ENCODE measurements at places on chromosomes 6 and 20.

DNA sequence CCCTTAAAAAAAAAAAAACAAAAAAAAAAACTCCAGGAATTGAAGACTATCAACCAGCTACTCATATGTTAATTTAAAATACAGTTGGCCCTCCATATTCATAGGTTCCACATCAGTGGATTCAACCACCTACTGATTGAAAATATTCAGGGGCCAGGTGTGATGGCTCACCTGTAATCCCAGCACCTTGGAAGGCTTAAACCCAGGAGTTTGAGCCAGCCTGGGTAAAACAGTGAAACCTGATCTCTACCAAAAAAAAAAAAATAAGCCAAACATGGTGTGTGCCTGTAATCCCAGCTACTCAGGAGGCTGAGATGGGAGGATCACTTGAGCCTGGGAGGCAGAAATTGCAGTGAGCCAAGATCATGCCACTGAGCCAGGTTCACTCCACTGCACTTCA is 72.4 kb upstream of the SMIM8 start:
- no peak for DNase-seq

GRCh38 chr6:119283979-119284545 is 65.5 kb downstream of the MAN1A1 start:
- DNase-seq, result no peak

DNA sequence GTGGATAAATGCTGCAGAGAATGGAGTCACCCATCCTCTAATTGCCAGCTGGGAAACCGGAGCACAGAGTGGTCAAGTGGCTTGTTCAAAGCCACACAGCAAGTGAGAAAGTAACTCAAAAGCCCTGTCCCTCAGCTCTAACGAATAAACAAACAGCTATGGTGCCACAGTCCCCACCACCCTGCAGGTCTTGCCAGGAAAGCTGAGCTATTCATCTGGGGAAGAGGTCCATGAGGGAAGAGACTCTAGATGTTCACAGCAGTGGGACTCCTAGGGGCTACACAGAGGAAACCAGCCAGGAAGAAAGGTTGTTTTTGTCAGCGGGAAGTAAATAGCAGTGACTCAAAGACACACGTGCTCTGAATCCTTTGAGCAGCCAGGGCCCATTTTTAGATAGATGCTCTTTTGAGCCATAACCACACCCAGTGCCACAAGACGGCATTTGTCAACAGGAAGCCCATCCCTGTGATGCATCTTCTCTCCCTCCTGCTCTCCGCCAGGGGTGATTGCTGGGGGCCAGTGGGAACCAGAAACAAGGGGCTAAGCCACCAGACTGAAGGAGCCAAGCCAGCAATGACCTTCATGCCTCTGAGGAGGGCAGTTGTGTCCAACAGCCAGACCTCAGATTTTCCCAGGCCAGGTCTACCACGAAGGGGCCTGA is 32.4 kb upstream of the TCP11 start:
- DNase-seq, result no peak

GRCh38 chr20:6029538-6029937 is 24.3 kb downstream of the LRRN4 start:
- no peak for DNase-seq

- no peak for DNase-seq
Measured at GRCh38 chr6:136412410-136412809, 122.8 kb upstream of the BCLAF1 start.

DNA sequence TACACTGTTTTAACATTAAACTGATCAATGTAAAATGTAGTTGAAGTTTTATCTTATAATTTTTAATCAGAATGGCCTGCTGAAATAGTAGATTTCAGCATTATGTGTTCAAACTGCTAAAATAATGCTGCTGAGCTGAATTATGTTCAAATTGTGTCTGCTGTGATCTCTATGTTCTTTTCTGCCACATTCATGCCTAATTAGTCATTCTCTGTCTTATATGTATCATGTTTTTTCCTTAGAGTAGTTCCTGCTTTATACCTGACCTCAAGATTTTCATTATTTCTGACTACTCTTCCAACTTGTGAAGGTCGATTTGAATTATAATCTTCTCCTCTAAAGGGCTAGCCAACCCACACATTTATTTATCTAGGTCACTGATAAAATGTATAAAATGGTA is 476.7 kb upstream of the EPHA7 start:
- no peak for DNase-seq

- no peak for DNase-seq
Measured at GRCh38 chr6:164075981-164076615, 661.6 kb downstream of the QKI start.

DNA sequence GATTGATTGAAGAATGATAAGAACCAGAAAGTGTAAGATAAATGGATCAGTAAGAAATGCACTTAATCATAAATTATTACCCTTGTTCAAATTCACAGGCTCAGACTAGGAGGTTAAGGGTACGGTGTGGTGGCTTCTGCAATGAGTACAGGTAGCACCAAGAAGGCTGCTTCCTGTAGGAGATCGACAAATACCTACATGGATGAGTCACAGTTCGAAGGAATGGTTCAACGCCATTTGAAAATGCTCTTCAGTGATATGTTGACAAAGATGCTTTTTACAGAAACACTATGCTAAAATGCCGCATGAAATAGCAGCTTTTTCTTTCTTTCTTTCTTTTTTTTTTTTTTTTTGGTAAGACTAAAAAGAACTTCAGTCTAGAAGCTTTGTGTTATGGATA is 116.2 kb downstream of the DTNBP1 start:
- DNase-seq, result no peak

GRCh38 chr6:24004062-24004461 is 122.0 kb upstream of the NRSN1 start:
- DNase-seq, result no peak

GRCh38 chr6:106165885-106166485 is 79.8 kb downstream of the PRDM1 start:
- DNase-seq, result no peak

DNA sequence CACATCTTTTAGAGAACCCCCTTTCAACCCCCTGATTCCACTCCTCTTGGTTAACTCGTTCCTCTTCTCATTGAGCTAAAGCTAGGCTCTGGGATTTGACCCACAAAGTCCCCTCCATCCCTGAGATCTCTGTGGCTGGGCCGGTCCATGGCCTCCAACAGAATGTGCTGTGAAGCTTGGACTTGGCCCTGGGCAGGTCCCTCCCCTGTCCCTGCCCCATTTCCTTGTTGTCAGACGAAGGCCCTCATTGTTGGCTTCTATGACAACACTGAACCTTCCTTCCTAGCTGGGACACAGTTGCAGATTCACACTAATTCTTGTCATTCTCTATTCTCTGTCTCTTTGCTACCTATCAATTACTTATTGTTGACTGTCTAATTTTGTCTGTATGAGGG is 156.1 kb downstream of the SYCP2 start:
- DNase-seq, result no peak

DNA sequence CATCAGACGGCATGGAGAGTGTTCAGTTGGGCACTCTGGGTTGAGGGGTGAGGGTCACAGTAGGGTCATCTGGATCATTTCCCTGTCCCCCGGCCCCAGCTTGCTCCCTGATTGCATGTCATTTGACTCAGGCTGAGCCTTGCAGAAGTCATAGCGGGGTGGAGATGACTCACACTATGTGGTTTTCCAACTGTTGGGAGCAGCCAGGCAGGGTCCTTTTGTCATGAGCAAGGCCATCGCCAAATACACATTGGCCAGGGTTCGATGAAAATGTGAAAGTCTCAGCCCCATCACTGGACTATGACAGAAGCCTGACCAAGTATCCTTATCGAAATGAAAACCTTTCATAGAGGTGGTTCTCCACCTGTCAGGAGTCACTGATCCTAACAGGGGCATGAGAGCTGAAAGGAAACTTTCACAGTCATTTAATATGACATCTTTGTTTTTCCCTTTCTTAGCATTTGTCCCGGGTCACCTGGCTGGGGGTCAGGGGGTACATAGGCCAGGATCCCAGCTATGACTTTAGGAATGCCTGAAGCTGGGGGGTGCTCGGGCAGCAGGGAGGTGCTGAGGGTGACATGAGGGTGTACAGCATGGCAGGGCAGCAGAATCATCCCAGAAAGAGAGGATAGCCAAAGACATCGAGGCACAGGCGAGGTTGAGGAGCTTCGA is 70.2 kb upstream of the CD93 start:
- peak; percentile 85 for DNase-seq

- DNase-seq, result no peak
Measured at GRCh38 chr6:113290684-113291083, 566.5 kb upstream of the MARCKS start.

- no peak for DNase-seq
Measured at GRCh38 chr6:137001299-137001976, 43.3 kb downstream of the IL20RA start.

GRCh38 chr6:107536180-107536961 is 46.5 kb downstream of the SOBP start:
- no peak for DNase-seq

- DNase-seq, result no peak
Measured at GRCh38 chr6:17984812-17985670, 2.4 kb downstream of the KIF13A start.

DNA sequence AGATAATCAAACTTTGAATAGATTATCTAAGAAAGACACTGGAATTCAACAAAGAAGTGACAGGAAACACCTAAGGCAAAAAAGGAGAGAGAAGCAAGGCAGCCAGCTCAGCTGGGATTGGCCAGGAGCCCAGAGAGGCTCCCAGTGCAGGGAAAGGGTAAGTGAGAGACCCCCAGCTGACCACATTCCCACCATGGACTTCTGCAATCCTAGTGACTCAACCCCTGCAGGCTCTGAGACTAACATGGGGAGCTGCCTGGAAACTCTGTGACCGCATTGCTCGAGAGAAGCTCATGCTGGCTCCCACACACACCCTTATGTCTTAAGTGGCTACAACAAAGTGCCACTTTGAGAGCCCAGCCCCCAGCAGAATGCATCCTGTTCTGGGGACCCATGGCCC is 215.1 kb downstream of the PACRG start:
- no peak for DNase-seq

- no peak for DNase-seq
Measured at GRCh38 chr20:3039426-3039825, 4.0 kb upstream of the GNRH2 start.

DNA sequence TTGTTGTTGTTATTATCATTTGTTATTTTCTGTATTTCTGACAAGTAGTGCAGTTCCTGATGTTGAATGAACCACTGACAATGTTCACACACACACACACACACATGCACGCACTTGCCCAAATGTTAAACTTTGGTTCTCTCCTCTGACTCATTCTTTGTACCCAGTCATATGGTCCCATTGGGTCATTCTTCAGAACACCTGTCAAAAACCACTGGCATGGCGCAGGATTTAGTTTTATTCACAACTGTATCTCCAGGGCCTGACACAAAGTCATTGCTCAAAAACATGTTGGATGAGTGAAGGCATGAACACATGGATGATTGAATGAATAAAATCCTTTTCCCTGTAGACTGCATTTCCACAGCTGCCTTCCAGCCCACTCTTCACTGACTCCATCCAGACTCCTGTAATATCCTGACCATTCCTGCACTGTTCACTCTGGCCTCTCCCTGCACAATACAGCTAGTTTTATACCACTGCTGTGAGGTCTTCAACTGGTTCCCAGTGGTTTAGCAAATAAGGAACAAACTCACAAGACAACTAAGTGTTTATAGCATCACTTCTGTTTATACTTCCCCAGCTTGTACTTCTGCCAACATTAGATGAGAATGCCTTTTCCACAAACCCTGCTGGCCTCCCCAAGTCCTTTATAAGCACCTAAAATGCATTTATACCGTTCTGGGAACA is 6.9 kb upstream of the CST11 start:
- no peak for DNase-seq

- no peak for DNase-seq
Measured at GRCh38 chr6:130870179-130870880, 43.1 kb downstream of the SMLR1 start.

GRCh38 chr6:37399131-37399530 is 33.9 kb upstream of the CMTR1 start:
- DNase-seq, result no peak

DNA sequence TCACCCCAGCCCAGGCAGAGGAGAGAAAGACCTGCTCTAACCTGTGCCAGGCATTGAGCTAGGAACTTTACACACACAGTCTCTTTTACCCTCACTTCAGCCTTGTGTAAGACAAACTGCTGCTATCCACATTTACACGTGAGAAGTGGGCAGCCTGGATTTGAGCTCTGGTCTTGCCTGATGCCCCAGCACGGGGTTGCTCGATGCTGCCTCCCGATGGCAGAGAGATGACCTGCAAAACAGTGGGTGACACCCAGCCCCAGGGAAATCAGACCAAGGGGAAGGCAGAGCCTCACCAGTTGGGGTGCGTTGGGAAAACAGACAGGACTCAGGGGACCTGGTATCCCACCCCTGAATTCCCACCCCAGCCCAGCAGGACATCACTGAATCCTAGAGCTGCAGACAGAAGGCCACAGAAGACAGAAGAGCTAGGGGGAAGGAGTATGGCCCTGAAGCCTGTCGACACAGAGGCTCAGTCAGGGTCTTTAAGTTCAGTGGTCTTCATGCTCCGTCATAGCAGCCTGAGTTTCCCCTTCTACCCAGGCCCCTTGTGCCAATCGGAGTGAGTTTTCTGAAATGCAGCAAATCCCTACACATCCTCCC is 990 bp downstream of the BPI start:
- DNase-seq, result peak; percentile 50

GRCh38 chr20:63898882-63899558 is 4.1 kb downstream of the DNAJC5 start:
- no peak for DNase-seq

DNA sequence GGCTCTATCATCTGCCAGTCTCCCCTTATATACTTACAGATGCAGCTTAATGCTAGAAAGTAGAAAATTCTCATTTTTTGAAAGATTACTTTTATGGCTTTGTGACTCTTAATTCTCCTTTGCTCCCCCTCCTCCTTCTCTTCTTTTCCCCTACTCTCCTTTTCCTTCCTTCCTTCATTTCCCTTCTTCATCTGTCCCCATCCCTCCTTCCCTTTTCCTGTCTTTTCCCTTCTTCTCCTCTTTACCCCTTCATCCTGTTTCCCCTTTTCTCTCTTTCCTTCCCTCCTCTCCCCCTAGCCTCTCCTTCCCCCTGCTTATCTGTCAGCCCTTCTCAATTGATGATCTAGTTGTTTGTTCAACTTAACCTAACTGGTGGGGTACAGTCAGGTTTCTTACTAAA is 71.5 kb downstream of the PPP1R14C start:
- no peak for DNase-seq

GRCh38 chr6:131761060-131761761 is 46.6 kb upstream of the ENPP1 start:
- no peak for DNase-seq

DNA sequence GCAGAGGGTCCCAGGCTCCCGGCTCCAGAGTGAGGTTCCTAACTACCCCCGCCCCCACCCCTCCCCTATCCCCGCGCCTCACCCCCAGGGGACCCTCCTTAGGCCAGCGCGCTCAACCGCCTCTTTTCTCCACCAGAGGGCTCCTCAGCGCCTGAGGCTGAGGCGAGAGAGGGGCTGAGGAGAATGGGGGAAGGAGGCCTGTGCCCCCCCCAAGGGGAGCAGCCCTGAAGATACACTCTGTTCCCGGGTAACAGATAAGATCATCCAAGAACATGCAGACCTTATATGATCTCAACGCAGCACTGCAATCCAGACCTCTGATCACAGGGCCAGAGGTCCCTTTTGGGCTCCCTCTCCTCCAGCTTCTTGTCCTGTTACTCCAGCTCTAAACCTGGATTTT is 43.3 kb upstream of the MRPS10 start:
- DNase-seq, result no peak

- no peak for DNase-seq
Measured at GRCh38 chr6:51570168-51570921, 517.1 kb downstream of the PKHD1 start.

GRCh38 chr6:131400779-131401496 is 172.1 kb upstream of the ARG1 start:
- no peak for DNase-seq

- no peak for DNase-seq
Measured at GRCh38 chr20:42836339-42836738, 353.4 kb downstream of the PTPRT start.
